NCI-H774 (cell line): ENCODE measurements at places on chromosomes 1 and 21.

GRCh38 chr1:67257173-67257535, 50.5 kb upstream of the IL12RB2 start:
- DNase-seq, result no peak

- DNase-seq, result no peak
Observed at GRCh38 chr1:225851805-225852204, 30.4 kb downstream of the TMEM63A start.

DNA sequence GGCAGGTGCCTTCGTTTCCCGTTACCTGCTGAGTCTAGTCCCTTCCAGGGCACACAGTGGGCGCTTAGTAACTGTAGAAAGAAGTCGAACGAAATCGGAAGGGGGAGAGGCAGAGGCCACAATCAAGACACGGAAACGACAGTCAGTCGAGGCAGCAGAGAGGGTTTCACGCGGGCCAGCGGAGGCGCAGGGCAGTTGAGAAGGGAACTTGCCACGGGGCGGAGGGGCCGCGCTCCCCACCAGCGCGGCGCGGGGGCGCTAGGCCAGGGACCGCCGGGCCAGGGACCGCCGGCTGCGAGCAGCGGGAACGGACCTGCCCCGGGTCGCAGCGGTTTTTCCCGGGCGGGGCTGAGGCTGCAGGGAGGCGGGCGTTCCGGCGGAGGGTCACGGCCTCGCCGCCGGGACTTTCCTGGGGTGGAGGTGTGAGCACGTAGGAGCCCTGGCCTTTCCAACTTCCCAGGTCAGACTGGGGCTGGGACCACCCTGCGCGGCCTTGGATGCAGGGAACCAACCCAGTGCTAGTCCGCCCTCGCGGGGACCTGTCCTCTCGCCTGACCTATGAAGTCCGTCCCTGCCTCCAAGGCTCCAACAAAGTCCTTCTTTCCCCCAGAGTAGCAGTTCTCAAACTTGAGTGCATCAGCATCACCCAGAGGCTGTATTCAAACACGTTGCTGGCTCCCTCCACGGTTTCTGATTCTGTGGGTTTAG, 150.1 kb upstream of the FGGY start:
- DNase-seq, result no peak

DNA sequence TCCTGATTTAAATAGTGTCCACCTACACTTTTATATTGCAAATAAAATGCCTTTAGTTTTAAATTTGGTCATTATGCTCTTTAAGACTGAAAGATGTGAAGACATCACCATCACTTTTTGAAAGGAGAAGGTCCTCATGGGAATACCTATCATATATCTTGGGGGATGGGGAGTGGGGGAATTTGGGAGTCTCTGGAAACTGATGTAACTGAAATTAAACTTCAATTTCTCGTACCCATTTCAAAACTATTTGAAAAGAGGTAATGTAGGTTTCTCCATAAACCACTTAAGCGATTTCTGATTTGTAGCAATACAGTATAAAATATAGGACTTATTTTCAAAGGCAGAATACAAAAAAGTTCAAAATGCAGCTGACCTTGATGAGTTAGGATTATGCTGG, 924 bp downstream of the EXTL2 start:
- no peak for DNase-seq
